ENCODE measurements at places on chromosomes 13 and 19.

DNA sequence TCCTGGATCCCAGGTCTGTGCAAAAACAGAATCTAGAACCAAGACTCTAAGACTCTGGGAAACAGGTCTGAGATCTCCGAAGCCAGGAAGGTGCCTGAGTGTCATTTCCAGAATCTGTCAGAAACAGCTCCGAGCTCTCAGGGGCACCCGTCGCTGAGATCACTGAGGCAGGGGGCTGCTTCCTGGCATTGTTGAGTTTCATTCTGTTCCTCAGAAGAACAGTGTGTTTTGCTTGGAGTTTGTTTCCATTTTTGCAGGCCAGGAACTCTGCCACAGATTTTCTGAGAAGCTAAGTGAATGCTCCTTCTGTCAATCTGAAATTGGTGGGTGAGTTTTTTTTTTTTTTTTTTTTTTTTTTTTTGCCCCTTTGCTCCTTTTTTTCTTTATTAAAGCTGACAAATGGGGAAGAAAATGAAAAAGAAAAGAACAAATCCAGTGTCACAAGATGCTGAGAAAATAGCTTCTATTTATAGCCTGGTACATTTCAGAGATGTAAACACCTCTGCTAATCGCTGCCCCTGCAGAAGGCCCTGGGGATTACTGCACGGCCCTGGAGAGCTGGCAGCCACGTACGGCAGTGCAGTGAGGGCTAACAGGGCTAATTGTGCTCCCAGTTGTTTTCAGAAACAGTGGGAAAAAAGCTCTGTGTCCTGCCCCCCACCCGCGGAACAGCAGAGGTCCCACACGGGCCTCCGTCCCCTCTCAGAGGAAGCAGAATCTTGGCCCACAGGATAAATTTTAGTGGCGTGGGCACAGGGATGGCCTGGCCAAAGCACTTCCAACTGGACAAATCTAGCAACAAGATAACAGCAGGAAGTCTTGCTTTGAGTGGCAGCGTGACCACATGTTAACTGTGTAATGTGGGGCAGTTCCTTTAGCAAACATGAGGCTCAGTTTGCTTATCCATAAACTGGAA, 237.6 kb upstream of the IRS2 start:
- DNase-seq, result no peak

DNA sequence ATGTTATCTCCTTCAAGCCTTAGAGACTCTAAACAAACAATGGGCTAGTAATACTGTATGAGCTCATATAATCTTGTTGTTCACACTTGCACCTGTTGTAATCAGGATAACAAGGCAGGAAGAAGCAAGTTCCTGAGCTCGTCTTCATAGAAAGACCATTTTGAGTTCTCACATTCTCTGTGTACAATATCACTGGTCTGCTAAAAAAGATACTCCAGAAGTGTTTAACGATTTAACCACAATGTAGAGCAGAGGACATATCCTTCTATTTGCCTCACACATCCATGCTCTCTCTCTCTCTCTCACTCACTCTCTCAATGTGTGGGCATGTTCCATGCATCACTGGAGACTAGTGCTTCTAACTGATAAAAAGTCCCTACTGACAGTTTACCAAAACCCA, 122.9 kb downstream of the MIPEP start:
- DNase-seq, result no peak

- DNase-seq, result no peak
Measured at GRCh38 chr13:37138926-37139325, 33.5 kb upstream of the CSNK1A1L start.

- DNase-seq, result no peak
Measured at GRCh38 chr13:112586334-112586960, 1.5 kb downstream of the TUBGCP3 start.

- no peak for DNase-seq
Measured at GRCh38 chr13:58085819-58086218, 454.3 kb downstream of the PCDH17 start.

DNA sequence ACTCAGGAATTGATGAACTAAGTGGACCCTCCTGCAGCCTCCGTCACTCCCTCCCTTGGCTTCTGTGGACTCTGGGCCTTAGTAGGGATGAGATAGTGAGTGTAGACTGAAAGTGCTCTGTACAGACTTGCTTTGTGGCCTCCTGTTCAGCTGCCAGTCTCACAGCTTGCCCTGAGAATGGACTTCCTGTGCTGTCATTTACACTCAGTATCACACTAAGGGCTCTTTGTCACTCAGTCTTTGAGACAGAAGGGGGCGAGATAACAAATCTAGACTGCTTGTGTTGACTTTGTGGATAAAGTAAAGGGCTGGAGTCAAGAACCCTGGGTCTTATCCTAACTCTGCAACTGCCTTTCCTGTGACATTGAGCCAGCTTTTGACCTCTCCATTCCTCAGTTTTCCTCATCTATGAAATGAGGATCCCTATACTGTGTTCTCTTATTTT, 21.0 kb upstream of the SPRY2 start:
- peak; percentile 53 for DNase-seq

DNA sequence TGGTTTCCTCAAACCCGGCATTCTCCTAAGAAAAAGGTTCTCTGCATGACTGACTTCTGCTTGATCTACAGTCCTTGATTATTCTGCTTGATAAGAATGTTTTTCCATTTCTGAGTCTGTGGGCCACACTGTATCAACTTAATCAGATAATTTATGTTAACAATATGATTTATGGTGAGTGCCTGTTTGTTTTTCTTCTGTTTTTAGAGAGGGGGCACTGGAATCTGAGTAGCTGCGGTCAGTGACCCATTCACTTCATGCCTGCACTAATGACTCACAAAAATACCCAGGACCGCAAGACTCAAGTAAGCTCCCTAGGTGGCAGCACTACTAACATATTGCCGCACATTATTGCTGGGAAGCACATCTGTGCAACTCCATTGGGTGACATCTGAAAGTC, 542.3 kb upstream of the ATXN8OS start:
- peak; percentile 55 for DNase-seq

DNA sequence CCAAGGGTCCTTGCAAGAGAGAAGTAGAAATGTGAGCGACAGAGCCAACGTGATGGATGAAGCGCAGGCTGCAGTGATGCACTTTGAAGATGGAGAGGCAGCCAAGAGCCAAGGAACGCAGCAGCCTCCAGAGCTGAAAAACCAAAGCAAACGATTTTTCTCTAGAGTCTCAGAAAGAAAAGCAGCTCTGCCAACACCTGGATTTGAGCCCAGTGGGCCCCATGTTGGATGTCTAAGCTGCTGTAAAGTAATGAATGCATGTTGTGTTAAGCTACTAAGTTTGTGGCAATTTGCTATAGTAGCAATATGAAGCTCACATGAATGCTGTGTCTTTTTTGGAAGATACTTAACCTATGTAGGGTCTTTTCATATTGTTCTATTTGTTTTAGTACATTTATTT, 894.3 kb downstream of the EFNB2 start:
- no peak for DNase-seq

DNA sequence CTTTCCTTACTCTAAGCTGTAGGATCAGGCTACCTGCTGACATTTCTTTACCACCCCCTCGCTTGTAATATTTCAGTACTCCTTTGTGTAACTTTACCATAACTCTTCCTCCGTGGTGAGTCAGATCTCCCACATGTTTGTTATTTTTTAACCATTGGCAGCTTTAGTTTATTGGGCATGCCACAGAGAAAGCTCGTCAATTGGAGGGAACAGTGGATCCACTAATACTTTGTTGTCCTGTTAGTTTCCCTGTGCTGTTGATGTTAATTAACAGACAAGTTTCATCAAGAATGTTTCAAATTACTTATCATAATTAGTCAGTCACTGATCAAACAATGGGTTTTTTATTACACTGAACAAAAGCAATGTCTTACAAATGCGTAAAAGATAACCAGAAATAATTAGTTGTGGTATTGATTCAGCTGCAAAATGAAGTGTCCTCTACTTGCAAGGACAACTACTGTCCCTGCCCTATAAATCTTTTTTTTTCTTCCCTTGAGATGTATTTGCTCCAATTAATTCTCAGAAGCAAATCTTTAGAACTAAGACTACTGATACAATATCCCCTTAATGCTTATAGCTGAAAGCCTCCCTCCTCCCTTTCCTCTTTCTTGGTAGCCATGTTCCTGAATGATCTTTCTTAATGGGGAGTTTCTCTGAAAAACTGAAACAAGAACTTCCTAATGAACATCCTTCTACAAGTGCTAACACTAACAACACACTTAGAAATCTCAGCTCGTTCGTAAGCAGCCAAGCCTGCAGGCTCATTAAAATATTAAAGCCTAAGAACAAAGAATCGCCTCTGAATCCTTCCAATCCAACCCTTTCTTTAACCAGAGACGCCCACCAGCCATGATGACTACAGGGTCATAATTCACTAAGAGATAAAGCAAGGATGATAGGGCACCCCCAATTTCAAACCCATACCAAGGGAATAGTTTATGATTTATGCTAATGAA, 22.2 kb downstream of the EFNB2 start:
- no peak for DNase-seq

DNA sequence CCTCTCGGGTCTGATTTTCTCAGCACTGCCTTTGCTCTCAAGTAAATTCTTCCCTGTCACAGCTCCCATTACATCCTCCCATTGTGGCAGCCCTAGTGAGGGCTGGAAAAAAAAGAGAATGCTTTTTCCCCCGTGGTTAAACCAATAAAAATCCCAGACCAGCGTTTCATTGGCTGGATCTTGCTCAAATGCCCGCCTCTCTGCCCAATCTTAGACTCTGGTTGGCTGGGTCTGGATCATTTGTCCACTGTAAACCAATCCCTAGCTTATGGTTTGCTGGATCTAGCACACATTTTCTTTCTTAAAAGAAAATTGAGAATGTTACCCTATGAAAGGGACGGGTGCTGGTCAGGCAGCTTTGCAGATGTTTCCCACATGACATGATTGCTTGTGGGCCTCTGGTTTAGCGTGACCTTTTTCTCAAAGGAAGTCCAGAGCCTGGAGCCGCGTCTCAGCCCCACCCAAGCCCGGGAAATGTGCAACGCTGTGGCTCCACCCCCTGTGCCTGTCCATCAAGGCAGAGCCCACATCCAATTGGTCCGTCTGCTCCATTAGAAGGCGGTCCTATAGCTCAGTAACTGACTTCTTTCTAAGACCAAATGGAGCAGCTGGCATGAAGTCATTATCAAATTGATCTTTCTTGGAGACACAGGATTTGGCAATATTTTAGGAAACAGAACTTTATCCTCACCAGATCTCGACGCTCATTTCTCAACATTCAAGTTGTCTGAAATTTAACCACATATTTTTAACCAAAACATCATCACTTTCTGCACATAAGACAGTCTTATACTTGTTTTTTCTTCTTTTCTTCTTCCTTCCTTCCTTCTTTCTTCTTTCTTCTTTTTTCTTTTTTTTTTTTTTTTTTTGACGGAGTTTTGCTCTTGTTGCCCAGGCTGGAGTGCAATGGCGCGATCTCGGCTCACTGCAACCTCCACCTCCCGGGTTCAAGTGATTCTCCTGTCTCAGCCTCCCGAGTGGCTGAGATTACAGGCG, 2.6 kb upstream of the MCEMP1 start:
- peak; percentile 80 for DNase-seq

- DNase-seq, result no peak
Measured at GRCh38 chr13:97976610-97977521, 23.4 kb downstream of the IPO5 start.

DNA sequence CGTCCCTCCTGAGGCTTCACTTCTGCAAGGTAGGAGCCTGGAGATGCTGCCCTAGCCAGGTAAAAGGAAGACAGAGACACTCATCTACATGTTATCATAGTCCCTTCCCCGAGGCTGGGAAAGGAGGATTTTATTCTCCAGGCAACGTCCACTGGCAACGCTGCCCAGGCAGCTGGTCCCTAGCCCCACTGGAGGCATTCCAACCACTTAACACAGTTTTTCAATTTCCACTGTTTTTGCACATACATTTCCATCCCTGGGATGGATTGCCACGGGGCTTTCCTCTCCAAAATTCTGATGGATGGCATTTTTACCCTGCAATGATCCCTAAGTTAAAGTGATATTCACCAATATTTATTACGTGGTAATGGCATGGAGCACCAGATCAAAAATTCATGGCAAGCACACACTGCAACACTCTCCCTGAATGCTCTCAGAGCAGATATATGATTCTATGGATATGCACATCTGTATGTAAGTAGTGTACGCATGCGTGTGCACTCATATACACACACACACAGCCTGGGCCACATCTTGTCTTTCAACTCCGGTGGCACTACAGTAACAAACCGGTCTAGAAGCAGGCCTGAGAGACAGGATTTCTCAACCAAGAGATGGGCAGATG, 322.3 kb upstream of the TSHZ3 start:
- DNase-seq, result no peak

DNA sequence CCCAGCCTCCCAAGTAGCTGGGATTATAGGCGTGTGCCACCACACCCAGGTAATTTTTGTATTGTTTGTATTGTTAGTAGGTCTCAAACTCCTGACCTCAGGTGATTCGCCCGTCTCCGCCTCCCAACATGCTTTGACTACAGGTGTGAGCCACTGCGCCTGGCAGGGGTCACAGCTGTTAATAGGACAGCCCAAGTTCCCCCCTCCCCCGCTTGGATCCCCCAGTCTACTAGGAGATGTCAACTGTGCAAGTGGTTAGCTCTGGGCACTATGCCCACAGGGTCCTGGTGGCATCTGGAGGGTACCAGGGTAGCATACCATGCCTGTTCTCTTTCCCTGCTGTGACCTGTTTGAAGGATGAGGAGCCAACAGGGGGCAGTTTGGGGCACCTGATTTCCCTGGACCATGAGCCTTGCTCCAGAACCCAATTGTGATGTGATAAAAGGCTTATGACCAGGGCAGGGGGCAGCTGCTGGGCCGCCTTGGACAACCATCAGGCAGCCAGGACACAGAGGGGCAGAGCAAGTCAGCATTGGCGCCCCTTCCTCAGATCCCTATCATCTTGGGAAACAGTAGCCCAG, at the start of gene TSPAN16:
Gene TSPAN16 (plus strand): TSS at position 496 of the 581 bp plus-strand sequence. CDS start 138 bp downstream, outside the sequence.
- DNase-seq, result no peak

DNA sequence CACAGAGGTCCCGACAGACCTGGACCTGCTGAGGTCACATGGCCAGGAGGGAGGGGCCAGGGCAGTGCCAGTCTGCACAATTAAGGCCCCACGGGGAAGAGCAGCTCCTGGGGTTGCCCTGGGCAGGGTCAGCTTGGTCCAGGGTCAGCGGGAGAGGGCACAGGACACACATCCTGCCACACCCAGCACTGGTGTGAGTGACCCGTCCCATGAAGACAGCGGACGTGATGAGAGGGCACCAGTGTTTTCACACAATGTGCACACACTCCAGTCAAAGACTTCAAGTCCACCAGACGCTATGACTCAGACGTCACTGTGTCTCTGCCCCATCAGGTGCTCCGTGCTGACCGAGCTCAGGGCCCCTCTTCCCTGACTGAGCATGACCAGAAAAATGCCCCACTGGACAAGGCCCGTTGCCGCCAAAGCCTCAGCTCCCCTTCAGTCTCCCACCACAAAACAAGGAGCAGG, 4.2 kb downstream of the TMEM259 start:
- no peak for DNase-seq

Data from GM12865 (cell line).